ENCODE measurements at places on chromosomes 16 and 17. TPM values are rescaled to one million over a fixed set of nuclear protein-coding genes. Genes with fewer than 3 reads are reported as not detected.

DNA sequence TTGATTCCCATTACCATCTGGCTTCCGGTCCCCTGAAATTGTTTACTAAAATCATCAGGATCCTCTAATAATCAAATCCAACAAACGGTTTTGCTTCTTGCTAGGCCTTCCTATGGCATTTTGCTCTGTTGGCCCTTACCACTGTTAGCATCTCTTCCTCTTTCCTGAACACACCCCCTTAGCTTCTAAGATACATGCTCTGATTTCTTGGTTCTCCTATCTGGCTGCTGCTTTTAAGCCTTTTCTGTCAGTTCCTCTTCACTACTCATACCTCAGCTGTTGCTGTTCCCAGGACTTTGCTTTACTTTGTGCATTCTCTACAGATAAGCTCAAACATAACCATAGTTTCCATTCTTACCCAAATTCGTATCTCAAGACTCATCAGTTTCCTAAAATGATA, 11.4 kb downstream of the CAPNS2 start:
- no peak overlapping the region for H3K4me3 ChIP-seq
- no peaks in the 10 kb centered on the region for H3K4me1 ChIP-seq
- peaks cover 4% of the 10 kb centered on the region for H3K36me3 ChIP-seq
- no peak overlapping the region for H3K27ac ChIP-seq
- H3K27me3 ChIP-seq, result no peaks in the 10 kb centered on the region

GRCh38 chr17:66577041-66577440, 257.9 kb upstream of the CACNG5 start:
- no peaks in the 10 kb centered on the region for H3K27me3 ChIP-seq
- DNase-seq, result no peak
- no peak overlapping the region for H3K4me3 ChIP-seq
- no peaks in the 10 kb centered on the region for H3K36me3 ChIP-seq
- H3K27ac ChIP-seq, result no peak overlapping the region

CAPNS2 gene
- total RNA-seq, result not detected

- no peaks in the 10 kb centered on the region for H3K36me3 ChIP-seq
- H3K27ac ChIP-seq, result no peak overlapping the region
- DNase-seq, result no peak
Measured at GRCh38 chr17:73550556-73550955, 93.7 kb downstream of the SDK2 start.

- H3K4me1 ChIP-seq, result peaks cover 14% of the 10 kb centered on the region
- H3K27ac ChIP-seq, result no peak overlapping the region
- H3K27me3 ChIP-seq, result no peaks in the 10 kb centered on the region
Measured at GRCh38 chr17:27471321-27472269, 15.3 kb downstream of the KSR1 start.
